MG63 (cell line): ENCODE measurements at places on chromosomes 2 and 18.
A peak's percentile ranks its signal among the peaks of the same experiment; 100 is the strongest.

DNA sequence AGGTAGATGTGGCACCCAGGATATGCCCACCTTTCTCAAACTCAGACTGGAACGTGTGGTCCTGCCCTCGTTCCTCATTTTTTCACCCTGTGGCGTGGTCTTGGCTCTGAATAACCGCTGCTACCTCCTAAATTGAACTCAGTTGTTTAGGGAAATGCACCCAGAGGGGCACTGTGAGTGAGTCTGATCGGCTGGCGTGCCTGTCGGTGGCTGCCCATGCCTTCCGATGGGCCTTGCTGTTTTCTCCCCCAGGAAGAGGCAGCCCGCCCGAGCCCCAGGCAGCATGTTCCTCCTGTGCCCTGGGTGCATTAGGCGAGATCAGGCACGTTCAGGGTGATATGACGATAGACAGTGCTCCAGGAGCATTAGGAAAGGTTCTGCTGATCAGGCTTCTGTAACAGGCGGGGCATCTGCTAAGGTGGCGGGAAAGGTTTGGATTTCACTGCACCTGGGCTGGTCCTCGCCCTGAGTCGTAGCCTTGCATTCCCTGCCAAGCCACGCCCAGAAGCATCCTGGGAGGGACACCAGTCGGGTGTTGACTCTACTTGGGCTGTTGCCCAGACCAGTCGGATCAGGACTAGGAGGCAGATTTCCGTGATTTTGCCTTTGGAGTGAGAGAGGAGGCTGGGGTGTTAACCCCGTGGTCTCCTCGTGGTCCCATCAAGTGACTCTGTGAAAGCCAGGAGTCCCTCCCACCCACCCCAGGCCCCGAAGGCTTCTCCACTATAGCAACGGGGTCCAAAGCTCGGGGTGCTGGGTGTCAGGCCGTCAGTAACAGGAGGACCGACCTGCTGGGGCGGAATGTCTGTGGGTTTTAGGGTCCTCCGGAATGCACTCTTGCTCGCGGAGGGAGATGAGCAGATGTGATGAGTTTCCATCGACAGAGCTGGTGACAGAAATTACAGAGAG lies 75.1 kb downstream of the SH3BP4 start:
- peak; percentile 84 for DNase-seq

GRCh38 chr2:85684380-85684779 lies 9.8 kb upstream of the GNLY start:
- DNase-seq: no peak

GRCh38 chr2:235129850-235130249 lies 178.0 kb downstream of the SH3BP4 start:
- DNase-seq: no peak

GRCh38 chr2:216901273-216901672 lies 41.4 kb upstream of the TNP1 start:
- DNase-seq: no peak

- DNase-seq: no peak
Measured at GRCh38 chr18:78092901-78093300, 843.3 kb downstream of the GALR1 start.

DNA sequence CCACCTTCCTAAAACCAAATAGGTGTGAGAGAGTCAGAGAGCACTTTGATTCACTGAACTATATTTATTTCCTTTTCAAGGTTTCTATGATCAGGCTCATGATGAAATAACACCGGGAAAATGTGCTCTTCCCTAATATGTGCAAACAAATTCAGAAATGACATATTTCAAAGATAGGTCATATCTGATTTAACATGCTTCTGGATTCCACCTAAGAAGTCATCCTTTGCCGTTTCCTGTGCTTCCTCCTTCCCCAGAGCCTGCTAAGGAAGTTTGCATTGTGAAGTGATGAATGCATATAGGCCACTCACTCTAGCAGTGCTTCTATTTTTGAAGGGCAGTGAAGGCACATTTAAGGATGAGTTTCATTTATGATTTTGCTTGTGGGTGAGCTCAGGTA lies 327.6 kb downstream of the TDRD15 start:
- DNase-seq: no peak

DNA sequence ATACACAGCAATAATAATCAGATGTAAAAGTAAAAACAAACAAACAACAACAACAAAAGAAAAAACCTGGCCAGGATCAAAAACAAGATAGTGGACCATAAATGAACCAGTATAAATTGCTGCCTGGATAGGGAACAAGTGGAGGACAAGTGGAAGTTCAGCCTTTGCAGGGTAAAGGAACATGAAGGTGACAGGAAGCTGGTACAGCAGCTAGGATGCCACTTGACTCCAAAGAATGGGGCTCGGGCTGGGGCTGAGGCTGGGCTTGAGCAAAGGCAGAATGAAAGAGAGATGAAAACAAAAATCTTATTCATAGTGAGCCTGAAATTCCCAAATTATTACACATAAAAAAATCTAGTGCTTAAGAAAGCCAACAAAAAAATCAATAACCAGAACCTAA lies 146.5 kb downstream of the CDH2 start:
- no peak for DNase-seq

GRCh38 chr18:36440614-36441013 lies 143.1 kb downstream of the FHOD3 start:
- no peak for DNase-seq

DNA sequence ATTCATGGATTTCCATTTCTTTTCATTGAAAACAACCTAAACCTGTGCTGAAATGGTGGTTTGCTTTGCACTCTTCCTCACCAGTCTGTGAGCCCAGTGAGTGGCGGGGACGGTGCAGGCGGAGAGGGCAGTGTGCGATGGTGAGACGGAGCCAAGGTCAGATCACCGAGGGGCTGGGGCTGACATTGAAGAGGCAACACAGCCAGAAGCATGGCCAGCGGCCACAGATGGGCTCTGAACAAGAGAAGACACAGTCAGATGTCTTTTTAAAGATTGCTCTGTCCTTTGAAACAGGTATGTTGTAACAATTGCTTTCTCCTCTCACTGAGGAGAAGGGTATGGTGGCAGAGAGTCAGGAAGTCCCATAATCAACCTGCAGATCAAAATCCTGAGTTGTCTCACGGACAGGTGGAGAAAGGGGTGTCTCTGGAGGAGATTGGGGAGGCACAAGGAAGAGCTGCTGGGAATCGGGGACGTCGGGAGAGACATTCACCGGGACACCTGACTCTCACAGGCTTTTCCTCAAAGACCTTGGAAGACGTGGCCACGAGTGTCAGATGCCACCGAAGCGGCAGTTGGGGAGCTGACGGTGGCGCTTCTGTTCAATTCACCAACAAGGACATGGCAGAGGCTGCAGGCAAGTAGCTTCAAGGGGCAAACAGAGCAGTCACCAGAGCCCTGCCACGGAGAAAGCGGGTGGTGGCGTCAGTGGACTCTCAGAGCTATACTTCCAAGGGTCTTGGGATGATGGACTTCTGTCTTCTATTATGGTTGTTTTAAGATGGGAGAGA lies 12.1 kb upstream of the ZNF516 start:
- no peak for DNase-seq

- peak; percentile 68 for DNase-seq
Measured at GRCh38 chr2:176653479-176654443, 384.5 kb downstream of the MTX2 start.

DNA sequence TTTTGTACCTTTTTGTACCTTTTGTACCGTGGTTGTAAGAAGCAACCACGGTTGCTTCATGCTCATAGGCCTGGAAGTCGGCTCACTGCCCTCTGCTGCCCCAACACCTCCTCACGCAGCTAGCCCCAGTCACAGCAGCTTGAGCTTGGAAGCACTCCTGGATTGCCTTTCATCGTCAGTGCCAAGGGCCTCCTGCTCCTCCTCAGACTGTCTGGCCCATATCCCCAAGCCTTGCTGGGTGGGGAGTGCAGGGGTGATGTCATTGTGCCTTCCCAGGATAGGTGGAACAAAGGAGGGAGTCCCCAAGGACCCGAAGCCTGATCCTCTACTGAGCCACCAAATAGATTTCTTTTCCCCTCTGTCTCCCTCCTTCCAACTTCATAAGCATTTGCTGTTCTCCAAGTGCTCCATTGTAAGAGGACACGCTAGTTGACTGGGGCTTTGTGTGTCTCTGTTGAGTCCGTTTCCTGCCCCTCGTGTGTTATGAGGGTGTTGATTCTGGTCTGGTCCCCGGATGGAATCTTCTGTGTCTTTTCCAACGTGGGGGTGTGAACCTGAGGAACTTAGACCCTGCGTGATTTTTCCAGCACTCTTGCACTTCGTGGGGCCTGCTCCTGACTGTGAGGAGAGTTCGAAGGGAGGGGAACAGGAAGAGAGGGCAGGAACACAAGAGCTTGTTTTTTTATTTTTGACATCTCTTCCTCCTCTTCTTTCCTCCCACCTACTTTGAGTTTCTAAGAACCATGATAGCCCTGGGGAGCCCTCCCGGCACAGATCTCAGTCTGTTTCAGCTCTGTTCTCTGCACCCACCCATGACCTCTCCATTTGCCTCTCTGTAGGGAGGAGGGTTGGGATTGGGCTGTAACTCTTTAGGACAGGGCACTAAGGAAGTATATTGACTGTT lies 127.2 kb upstream of the EML6 start:
- peak; percentile 52 for DNase-seq

- peak; percentile 54 for DNase-seq
Measured at GRCh38 chr2:101387151-101387834, at the start of gene CREG2. TSS of gene CREG2 (minus strand) at chr2:101387503. CDS start at chr2:101387457, 46 bp downstream.

DNA sequence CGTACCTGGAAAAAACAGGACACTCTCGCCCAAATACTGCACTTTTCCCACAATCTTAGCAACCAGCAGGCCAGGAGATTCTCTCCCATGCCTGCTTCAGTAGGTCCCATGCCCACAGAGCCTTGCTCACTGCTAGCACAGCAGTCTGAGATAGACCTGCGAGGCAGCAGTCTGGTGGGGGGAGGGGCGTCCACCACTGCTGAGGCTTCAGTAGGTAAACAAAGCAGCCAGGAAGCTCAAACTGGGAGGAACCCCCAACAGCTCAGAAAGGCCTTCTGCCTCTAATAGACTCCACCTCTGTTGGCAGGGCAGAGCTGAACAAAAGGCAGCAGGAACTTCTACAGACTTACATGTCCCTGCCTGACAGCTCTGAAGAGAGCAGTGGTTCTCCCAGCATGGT lies 1202.8 kb upstream of the ACVR2A start:
- no peak for DNase-seq

GRCh38 chr2:104068665-104069064 lies 785.2 kb upstream of the POU3F3 start:
- no peak for DNase-seq

DNA sequence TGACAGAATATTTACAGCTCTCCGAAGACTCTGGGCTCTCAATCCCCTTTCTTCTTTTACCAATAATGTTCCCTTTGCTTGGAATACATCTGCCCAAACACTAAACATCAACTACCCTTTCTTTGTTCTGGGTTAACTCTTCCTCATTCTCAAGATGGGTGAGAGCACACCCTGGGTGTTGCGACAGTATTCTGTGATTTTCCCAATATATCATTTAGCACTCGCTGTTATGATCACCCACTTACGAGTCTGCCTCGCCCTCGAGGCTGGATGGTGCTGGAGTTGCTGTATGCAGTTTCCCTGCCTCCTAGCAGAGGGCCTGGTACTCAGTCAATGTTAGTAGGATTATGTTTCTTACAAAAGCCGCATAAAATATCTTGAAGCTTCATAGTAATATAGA lies 93.2 kb downstream of the SOCS6 start:
- no peak for DNase-seq

DNA sequence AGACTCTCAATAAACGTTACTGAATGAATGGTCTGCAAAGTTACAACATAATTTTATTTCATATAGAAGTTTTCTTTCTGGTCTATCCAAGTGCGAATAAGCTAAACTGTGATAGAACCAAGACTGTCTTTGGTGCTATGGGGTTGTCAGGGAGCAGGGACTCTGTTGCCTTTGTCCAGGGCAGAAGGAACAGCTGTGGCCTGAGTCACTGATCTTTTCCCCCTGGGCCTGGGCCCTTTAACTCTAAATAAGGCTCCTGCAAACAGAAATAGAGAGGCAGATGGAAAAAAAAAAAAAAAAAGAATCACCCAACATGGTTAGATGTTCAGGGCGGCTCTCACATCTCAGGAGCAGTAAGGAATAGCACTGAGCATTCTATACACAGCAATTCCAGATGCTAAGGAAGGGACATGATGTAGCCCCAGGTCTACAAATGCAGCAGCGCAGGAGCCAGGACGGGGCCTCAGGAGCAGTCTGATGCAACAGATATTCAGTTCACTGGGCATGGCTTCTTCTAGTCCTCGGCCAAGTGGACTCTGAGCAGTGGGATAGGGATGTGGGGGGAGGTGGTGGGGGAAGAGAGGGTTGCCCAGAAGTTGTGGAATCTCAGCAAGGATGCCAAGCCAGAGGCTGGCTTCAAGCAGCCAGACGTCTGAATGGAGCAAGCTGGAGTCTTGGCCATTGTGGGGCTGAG lies 247.1 kb upstream of the SIX2 start:
- DNase-seq: peak; percentile 72

DNA sequence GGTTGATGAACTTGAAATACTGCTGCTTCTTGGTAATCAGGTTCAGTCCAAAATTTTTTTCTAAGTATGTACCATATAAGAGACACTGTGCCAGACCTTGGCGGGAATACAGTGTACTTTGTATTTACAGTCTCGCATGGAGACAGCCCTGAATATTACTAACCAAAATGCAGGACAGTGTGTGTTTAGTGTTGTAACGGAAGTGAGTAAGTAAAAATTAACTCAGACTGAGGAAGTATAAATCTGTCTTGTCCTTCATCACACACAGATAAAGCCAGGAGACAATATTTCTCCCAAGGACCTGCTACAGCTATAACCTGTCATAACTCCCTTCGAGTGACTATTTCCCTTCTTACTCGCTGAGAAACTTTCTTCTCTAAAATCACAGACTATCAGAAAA lies 76.9 kb downstream of the ACTR3 start:
- DNase-seq: no peak

GRCh38 chr2:141187075-141187439 lies 943.8 kb downstream of the LRP1B start:
- DNase-seq: no peak

- no peak for DNase-seq
Measured at GRCh38 chr2:238170386-238171071, 11.8 kb downstream of the ERFE start.

- no peak for DNase-seq
Measured at GRCh38 chr18:44474591-44474990, 206.1 kb upstream of the SETBP1 start.

DNA sequence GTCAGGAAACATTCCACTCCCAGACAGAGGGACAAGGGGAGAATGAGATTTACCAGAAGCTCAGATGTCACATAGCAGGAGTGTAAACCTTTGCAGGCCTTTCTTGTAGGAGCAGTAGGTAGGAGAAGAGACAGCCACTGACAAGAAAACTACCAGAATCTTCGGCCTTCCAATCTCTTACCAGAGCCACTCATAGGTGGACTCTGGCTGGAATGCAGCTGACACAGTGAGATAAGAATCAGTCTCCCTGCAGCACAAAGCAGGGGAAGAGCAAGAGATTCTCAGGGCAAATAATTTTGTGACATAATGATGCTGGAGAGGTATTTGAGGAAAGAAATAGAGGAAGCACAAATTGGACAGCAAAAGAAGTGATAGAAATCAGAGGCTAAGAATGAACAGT lies 1534.5 kb downstream of the DPP10 start:
- no peak for DNase-seq

- peak; percentile 81 for DNase-seq
Measured at GRCh38 chr2:176534798-176535466, 265.7 kb downstream of the MTX2 start.
